ENCODE measurements at places on chromosomes 6 and 20.

DNA sequence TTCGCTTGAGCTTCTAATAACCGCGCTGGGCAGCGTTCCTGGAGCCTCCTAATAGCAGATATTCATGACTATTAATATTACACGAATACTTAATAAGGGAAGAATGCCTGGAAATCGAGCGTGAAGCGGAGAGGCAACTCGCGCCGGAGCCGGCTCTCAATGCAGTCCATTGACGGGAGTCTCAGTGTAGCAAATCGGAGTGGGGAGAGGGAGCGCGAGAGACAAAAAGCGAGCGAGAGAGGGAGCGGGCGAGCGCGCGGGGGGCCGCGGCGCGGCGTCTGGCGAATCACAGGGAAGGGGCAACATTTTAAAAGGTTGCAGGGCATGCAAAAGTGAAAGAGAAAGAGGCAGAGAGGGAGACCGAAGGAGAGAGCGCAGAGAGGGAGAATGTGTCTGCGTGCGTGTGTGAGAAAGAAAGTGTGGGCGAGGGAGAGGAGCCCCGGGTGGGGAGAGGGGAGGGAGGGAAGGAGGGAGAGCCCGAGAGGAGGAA lies 2.9 kb downstream of the TFAP2A start:
- DNase-seq = peak; percentile 98

GRCh38 chr20:21507400-21508229 lies 6.2 kb downstream of the NKX2-2 start:
- DNase-seq = no peak

- DNase-seq = peak; percentile 85
These were observed 124.4 kb upstream of the NUP153 start for GRCh38 chr6:17831135-17831534.

DNA sequence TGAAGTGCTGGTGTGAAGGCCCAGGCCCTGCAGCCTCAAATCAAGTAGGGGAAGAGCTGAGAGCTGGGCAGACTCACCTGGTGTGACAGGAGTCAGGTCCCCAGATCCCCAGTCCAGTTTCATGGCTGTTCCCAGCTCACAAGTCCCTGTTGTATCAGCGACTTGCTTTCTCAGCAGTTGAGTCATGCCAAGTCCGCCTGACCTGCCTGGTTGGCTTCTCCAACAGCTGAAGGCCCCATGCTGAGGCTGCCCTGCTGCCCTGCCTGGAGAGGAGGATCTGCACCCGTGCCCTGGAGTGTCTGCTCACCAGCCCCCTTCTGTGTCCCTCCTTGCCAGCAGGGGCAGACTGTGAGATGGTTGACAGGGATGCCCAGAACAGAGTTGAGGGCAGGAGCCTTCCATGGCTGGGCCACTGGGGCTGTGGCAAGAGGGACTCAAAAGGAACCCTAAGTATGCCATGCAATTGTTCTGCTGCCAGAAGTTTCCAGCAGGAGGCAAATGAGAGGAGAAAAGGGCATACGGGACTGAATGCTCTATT lies 39.3 kb upstream of the TRAF3IP2 start:
- DNase-seq = no peak

DNA sequence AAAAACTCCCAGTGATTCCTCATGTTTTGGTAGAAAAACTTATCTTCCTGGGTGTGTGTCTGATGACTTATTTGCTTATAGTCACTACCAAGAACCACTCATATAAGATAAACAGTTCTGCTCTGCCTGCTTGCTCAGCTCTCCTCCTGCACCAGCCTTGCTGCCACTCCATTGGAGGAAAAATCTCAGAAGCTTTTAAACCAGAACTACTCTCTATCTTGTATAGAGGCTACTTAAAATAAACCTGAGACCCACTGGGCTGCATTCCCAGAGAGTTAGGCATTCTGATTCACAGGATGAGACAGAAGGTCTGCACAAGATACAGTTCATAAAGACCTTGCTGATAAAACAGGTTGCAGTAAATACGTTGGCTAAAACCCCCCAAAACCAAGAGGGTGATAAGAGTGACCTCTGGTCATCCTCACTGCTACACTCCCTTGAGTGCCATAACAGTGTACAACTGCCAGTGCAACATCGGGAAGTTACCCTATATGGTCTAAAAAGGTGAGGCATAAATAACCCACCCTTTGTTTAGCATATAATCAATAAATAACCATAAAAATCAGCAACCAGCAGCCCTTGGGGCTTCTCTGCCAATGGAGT lies 728.3 kb downstream of the EPHA7 start:
- DNase-seq = no peak

DNA sequence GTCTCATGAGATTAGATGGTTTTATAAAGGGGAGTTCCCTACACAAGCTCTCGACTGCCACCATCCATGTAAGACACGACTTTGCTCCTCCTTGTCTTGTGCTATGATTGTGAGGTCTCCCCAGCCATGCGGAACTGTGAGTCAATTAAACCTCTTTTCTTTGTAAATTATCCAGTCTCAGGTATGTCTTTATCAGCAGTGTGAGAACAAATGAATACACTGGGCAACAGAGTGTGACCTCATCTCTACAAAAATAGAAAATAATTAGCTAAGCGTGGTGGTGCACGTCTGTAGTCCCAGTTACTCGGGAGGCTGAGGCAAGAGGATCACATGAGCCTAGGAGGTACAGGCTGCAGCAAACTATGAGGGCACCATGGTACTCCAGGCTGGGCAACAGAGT lies 51.3 kb downstream of the MDN1 start:
- no peak for DNase-seq

GRCh38 chr6:10256113-10256690 lies 158.7 kb downstream of the TFAP2A start:
- no peak for DNase-seq

GRCh38 chr6:157238346-157238745 lies 85.0 kb downstream of the TMEM242 start:
- no peak for DNase-seq

- peak; percentile 99 for DNase-seq
These were observed 9.8 kb downstream of the PGM3 start for GRCh38 chr6:83183082-83183828.

DNA sequence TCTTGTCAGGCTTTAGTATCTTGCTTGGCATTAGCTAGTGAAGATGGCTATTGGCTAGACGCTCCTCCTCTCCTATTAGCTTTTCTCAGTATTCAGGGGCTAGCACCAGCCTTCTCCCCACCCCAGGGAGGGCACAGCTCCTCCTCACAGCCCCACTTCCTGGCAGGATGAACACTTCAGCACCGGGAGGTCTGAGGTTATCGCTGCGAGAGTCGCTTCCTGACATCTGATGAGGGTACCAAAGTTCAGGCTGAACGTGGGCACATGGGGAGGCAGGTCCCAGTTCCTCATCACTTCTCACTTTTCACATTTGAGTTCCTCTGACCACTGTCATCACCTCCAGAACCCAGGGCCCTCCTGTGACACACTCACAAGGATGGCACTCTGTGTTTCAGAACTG lies 66.6 kb downstream of the LAMA4 start:
- no peak for DNase-seq

GRCh38 chr20:3382836-3383235 lies 24.6 kb downstream of the DNAAF9 start:
- DNase-seq = no peak

GRCh38 chr6:52741872-52742271 lies 21.4 kb downstream of the GSTA2 start:
- DNase-seq = peak; percentile 48

GRCh38 chr6:11262242-11262641 lies 29.8 kb upstream of the NEDD9 start:
- no peak for DNase-seq

- DNase-seq = no peak
These were observed 131.9 kb downstream of the SLC24A3 start for GRCh38 chr20:19344341-19344740.

DNA sequence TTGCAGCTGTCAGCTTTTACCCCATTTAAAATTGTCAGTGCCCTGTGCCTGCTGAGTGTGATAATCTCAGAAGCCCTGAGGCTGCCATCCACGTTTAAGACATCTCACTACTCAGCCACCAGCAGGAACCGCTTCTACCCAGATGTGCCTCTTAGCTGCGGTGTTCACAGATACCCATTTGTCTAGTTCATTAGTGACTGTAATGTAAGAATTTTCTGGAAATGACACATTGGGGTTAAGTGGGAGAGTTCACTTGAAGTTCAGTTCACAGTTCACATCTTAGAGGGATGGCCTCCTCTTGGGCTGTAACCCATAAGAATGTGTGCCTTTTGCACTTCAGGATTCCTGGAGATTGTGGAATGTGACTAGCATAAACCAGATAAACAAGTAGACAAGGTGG lies 477.7 kb downstream of the BTBD3 start:
- no peak for DNase-seq

GRCh38 chr20:24507182-24507853 lies 37.9 kb downstream of the SYNDIG1 start:
- DNase-seq = no peak

DNA sequence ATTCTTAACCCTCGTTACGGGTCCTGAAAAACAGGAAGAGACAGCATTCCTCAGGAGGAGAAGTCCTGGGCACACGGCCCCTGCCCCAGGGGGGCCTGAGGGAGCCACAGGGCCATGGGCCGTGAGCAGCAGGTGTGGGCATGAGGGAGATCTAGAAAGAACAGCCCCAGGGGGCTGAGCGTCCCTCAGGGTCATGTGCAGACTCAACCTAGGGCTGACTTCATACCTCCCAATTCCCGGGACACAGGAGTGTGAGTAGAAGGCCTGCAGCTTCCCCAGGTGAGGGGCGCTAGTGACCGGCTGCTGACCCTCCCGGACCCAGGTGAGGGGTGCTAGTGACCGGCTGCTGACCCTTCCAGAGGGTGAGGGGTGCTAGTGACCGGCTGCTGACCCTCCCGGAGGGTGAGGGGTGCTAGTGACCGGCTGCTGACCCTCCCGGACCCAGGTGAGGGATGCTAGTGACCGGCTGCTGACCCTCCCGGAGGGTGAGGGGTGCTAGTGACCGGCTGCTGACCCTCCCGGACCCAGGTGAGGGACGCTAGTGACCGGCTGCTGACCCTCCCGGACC lies 35.1 kb downstream of the FRMD1 start:
- DNase-seq = no peak

- DNase-seq = no peak
These were observed 1.0 kb upstream of the THBS2 start for GRCh38 chr6:169254456-169255316.

- no peak for DNase-seq
These were observed 684.6 kb downstream of the DOK5 start for GRCh38 chr20:55160037-55160436.

- no peak for DNase-seq
These were observed 153.1 kb downstream of the EPHA7 start for GRCh38 chr6:93266116-93266817.

- peak; percentile 55 for DNase-seq
These were observed 10.6 kb downstream of the RAET1E start for GRCh38 chr6:149887343-149887742.

GRCh38 chr20:44008806-44009678 lies 94.4 kb downstream of the TOX2 start:
- no peak for DNase-seq

- no peak for DNase-seq
These were observed 215.1 kb downstream of the PRL start for GRCh38 chr6:22081709-22082108.

GRCh38 chr6:164214066-164214465 lies 799.5 kb downstream of the QKI start:
- DNase-seq = no peak

- DNase-seq = no peak
These were observed 1321.3 kb downstream of the HACE1 start for GRCh38 chr6:103538381-103538780.

DNA sequence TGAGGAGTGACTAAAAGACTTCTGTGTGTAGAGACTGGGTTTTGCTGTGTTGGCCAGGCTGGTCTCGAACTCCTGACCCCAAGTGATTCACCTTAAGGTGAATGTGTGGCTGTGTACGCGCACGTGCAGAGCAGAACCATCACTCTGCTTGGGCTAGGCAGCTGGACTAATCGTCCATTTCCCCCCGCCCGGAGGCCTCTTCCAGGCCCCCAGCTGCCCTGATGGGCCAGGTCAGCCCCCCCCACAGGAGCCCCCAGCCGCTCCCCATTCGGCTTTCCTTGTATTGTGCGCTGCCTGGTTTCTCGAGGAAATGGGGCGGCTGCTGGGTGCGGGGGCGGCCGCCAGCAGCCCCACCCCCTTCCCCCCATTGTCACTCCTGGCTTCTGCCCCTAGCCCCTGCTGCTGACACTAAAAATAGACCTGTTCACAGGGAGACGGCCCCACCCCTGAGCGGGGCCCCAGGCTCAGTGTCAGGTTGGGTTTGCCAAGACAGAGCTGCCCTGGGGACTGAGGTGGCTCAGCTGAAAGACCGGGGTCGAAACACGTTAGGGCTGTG lies 24.6 kb upstream of the CSNK2A1 start:
- DNase-seq = no peak

DNA sequence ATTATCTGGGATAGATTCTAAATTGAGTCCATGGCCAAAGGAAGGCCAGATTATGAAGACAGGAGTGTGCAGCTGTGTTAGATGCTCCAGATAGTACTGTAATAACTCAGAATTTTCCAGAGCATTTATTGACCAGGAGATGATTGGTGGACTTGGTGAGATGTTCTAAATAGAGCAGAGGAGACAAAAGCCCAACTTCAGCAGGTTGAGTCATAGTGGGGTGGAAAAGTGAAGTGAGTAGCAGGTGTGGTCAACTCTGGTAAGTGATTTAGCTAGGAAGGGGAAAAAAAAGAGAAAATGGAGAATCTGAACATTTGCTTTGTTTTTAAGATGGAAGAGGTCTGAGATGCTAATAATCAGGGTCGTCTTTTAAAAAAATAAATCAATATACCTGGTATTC lies 227.4 kb downstream of the TMEM200A start:
- DNase-seq = no peak

GRCh38 chr6:70474751-70475150 lies 61.4 kb downstream of the FAM135A start:
- DNase-seq = peak; percentile 3

DNA sequence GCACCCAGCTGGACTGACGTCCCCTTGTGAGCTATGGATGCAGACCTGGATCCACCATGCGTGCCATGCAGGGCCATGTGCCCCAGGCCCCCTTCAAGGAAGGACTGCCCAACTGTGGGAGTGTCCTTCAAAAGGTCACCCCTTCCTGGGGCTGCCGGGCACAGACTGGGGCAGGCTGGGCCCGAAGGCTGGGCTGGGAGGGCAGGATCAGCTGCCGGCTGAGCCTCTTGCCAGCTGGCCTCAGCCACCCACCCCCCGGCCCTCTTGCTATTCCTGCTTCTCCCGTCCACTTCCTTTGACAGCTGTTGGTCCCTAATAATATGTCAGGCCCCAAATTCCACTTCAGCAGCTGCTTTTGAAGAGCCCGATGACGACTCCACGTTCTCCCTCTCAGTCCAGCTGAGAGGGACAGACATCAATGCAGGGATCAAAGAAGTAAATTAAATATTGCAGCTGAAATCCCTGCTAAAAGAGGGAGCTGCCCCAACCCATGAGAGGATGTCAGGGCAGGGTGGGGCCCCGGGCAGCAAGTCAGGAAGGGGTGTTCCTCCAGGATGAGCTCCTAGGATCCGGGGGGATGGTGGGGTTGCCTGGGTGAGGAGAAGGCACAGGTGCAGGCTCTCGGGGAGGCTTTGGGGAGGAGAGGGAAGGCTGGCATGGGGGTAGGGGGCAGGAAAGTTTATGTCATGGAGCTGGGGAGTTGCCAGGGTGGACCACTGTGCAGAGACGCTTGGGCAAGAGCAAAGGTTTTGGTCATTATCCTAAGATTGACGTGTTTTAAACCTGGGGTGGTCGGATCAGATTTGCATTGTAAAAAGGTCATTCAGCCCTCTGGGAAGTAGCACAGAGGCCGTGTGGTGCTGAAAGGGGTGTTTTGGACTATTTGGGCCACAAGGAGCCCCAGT lies 185.0 kb downstream of the ANKRD60 start:
- DNase-seq = no peak

All from EH (cell line).